ENCODE measurements at places on chromosomes 13 and 19. TPM values are rescaled to one million over a fixed set of nuclear protein-coding genes. Genes with fewer than 3 reads are reported as not detected.

GRCh38 chr19:50328224-50328872, 829 bp downstream of the KCNC3 start:
- DNase-seq = peak; percentile 33

DNA sequence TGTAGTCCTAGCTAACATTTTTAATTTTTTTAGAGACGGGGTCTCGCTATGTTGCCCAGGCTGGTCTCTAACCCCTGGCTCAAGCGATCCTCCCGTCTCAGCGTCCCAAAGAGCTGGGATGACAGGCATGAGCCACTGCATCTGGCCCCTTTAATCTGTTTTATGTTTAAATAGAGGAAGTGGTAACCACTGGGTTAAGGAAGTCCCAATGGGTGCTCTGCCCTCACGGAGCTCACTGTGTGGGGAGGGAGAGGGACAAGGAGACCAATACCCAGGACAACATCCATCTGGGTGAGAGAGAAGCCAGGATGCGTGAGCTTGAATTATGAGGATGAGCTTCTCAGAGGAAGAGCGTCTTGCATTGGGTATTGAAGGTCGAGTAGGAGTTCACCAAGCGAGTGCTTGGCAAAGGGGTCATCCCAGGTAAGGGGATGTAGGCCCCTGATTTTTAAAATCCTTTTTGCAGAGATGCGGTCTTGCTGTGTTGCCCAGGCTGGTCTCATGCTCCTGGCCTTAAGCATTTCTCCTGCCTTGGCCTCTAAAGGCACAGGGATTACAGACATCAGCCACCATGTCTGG, 13.8 kb downstream of the YJU2 start:
- DNase-seq = no peak

ERCC5 gene
- 39.4 TPM for total RNA-seq

- no peak for DNase-seq
Observed at GRCh38 chr19:17255150-17255621, 9.4 kb downstream of the USHBP1 start.

- peak; percentile 27 for DNase-seq
Observed at GRCh38 chr13:40146063-40146462, 490.6 kb downstream of the COG6 start.

DNA sequence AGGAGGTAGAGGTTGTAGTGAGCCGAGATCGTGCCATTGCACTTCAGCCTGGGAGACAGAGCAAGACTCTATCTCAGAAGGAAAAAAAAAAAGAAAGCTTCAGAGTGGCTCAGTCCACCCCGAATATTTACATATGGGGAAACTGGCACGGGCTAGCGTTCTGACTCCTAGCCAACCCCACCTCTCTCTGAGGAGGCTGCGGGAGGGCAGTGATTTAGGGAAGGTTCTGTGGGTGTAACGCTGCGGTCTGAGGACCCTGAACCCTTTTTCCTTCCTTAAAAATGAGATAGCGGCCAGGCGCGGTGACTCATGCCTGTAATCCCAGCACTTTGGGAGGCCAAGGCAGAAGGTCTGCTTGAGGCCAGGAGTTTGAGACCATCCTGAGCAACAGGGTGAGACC, 5.0 kb downstream of the LRRC25 start:
- no peak for DNase-seq

DNA sequence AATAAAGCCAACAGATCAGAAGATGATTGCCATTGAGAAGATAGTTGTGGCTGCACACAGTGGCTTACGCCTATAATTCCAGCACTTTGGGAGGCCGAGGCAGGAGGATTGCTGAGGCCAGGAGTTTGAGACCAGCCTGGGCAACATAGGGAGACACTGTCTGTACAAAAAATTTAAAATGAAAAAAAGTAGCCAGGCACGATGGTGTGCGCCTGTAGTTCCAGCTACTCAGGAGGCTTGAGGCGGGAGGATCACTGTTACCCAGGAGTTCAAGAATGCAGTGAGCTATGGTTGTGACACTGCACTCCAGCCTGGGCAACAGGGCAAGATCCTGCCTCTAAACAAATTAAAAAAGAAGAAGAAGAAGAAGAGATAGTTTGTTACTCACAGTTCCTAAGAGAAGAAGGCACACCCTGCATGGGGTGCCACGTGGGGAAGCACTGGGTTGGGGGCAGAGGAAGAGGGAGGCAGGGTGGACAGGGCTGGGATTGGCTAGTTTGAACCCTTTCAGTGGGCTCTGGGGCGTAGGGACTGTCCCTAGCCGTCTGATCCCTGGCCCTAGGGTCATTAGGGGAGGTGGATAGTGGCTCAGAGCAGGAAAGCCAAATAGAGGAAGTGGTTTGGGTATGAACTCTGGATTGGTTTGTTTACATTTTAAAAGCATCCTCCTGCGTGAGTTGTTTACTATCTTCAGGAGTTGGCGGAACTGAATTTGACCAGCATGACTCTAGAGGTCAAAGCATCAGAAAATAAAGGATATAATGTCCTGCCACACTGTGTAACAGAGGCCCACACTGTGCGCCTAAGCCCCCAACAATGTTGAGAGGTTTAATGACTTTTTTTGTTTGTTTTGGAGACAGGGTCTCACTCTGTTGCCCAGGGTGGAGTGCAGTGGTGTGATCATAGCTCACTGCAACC, 60.5 kb upstream of the MEDAG start:
- DNase-seq = no peak

- peak; percentile 44 for DNase-seq
Observed at GRCh38 chr19:4391306-4391693, 9.0 kb downstream of the SH3GL1 start.

SHISA2 gene
- 1.8 TPM for total RNA-seq

- no peak for DNase-seq
Observed at GRCh38 chr13:81487151-81487550, 1146.2 kb upstream of the SPRY2 start.

GRCh38 chr13:28147495-28147894, 9.2 kb downstream of the PAN3 start:
- DNase-seq = no peak

DNA sequence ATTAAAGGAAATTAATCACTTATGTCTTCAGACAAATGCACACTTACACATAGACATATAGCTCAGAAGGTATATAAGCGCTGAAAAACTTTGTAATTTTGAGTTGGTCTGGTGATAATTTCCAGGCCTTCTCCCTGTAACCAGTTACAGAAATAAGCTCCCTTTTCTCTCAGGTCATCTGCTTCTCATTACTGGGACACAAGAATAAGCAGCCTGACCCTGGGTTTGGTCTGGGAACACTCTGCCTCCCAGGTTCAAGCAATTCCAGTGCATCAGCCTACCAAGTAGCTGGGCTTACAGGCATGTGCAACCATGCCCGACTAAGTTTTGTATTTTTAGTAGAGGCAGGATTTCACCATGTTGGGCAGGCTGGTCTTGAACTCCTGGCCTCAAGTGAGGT, 274.5 kb downstream of the LMO7 start:
- DNase-seq = no peak

DNA sequence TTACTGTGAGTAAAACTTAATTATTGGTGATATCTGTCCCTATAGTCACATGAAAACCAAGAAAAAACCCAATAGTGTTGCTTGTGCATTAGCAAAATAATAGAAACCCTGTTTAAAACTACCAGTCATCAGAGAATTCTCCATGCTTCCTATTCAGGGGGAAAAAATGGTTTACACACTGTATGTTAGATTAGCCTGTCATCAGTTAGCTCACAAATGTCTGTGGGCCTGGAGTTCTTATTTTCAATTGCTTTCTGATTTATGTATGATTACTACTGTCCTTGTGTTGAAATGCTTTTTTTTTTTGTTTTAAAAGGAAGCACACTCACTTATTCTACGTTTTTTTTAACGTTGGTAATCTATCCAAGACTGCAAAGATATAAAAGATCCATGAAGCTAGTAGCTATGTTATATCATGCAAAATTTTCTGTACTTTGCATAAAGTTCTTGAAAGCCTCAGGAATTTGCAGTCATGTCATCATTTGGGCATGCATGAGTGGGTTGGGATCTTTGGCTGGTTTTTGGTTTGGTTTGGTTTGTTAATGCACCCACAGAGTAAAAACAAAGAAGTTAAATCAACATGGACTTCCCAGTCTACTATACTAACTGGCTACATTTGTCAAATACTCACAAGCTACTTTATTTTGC, 25.9 kb downstream of the RXFP2 start:
- no peak for DNase-seq

DNA sequence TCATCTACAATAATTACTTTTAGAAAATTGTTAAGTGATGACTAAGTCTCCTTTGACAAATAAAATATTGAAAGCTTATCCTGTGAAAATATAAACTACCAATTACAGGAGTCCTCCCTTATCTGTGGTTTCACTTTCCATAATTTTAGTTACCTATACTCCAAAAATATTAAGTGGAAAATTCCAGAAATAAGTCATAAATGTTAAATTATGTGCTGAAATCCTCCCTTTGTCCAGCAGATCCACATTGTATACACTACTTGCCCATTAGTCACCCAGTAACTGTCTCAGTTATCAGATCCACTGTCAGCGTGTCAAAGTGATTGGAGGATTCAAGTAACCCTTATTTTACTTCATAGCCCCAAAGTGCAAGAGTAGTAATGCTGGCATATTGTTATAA, 98.1 kb downstream of the SERP2 start:
- peak; percentile 62 for DNase-seq

FFAR2 gene
- not detected for total RNA-seq

GRCh38 chr19:32876919-32877285, 7.3 kb upstream of the SLC7A9 start:
- no peak for DNase-seq

DNA sequence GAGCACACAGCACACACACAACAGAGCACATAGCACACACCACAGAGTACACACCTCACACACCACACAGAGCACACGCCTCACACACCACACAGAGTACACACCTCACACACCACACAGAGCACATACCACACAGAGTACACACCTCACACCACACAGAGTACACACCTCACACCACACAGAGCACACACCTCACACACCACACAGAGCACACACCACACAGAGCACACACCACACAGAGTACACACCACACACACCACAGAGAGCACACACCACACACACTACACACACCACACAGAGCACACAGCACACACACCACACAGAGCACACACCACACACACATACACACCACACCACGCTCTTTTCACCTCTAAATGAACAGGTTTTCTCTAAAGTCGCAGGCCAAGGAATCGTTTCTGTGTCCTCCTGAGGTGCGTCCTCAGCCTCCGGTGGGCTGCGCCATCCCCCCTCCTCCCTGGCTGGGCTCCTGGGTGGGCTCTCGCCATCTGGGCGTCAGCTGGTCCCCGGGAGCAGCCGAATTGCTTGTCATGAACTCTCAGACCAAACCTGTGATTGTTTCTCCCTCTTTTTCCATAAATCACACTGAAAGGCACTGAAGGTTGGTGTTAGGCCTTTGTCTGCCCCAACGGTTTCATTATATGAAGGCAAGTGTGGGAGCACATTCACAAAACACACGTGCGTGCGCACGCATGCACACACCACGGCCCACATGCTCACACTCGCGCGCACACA, 37.4 kb downstream of the TMEM255B start:
- DNase-seq = no peak

DNA sequence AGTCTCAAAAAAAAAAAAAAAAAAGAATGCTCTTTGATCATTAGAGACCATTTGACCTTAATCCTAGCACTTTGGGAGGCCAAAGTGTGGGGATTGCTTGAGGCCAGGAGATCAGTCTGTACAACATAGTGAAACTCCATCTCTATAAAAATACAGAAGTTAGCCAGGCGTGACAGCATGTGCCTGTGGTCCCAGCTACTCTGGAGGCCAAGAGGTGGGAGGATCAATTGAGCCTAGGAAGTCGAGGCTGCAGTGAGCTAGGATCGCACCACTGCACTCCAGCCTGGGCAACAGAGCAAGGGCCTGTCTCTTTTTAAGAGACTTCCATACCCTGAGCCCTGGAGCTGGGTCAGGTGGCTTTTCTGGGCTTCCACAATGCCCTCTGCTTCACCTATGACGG, 11.5 kb upstream of the COLGALT1 start:
- no peak for DNase-seq

DNA sequence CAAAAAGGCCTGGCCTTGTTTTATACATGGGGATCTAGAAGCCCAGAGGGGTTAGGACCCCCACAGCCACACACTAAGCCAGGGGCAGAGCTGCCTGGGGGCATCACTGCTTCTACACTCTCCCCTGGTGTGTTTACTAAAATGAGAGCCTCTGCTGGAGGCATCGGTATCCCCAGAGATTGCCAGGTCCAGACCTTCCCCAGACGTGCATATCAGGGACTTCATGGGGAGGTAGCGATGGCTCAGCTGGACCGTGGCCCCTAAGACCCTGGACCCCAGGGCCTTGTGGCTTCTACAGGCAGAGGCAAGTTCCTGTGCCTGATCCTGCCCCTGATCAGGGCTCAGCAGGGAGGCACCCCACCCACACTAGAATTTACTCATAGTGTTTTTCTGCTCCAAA, 13.5 kb downstream of the CLPTM1 start:
- no peak for DNase-seq

PINLYP gene
- total RNA-seq = 4.6 TPM

DNA sequence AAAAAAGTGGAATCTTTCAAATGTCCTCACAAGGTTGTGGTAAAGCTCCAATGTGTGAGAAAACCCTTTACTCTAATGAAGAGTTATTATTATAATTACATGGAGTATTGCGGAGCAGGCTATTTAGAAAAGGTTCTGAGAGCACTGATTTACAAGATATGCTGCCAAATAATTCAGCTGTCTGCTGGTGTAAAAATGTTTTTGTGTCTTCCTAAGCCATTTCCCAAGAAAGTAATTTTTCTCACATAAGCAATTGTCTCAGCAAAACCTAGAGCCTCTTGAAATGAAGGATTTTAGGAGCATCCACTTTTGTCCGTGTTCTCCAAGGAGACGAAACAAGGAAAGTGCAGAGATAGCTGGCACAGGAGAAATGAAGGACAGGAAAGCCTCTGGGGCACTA, 229.6 kb upstream of the STARD13 start:
- DNase-seq = no peak

LGALS7B gene
- not detected for total RNA-seq

TGFBR3L gene
- total RNA-seq = not detected

ZNF682 gene
- 4.0 TPM for total RNA-seq

DNA sequence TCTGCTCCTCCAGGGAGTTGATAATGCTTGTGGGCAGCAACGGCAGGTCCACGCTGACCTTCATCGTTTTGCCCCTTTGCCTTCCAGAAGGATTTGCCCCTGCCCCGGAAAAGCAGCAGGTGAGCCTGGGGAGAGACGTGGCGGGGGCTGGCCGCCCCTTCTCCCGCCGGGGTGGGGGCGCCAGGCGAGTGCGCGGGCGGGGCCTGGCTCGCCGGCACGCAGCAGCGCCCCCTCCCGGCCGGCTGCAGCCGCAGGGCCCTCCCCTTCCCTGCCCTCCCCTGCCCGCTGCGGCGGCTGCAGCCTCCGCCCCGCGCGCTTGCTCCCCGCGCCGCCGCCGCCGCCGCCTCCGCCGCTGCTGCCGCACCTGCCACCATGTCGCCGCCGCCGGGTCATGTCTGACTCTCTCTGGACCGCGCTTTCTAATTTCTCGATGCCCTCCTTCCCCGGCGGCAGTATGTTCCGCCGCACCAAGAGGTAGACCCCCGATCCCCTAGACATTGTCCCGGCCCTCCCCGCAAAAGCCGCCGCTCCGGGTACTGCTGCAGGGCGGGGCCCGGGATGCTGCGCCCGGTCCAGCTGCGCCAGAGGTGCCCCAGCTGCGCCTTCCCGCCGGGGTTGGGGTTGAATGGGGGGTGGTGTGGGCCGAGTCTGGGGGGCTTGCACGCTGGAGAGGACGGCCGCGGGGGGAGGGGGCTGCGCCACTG, at the start of gene MAST1:
MAST1 (plus strand) TSS at position 334 of the 704 bp plus-strand sequence; CDS start at position 392, 58 bp downstream.
- peak; percentile 57 for DNase-seq

FPR1 gene
- not detected for total RNA-seq

GPR12 gene
- total RNA-seq = not detected

GRCh38 chr19:56125806-56126590, 4.9 kb upstream of the ZNF787 start:
- no peak for DNase-seq

ZNF28 gene
- 20.2 TPM for total RNA-seq

All from lung microvascular endothelial cell (primary cell).